ENCODE measurements at places on chromosomes 4 and X.

- H3K27ac ChIP-seq = no peak overlapping the region
- H3K4me3 ChIP-seq = no peak overlapping the region
- DNase-seq = no peak
- H3K27me3 ChIP-seq = no peaks in the 10 kb centered on the region
- no peaks in the 10 kb centered on the region for H3K4me1 ChIP-seq
These were observed 44.7 kb upstream of the MAGED4 start for GRCh38 chrX:52140020-52140419.

GRCh38 chrX:143270317-143270716, 244.6 kb downstream of the SPANXN4 start:
- no peaks in the 10 kb centered on the region for H3K4me1 ChIP-seq
- H3K27ac ChIP-seq = no peak overlapping the region
- H3K27me3 ChIP-seq = no peaks in the 10 kb centered on the region
- DNase-seq = no peak
- no peak overlapping the region for H3K4me3 ChIP-seq

- H3K36me3 ChIP-seq = peaks cover 3% of the 10 kb centered on the region
- H3K4me3 ChIP-seq = no peak overlapping the region
- no peak for DNase-seq
- no peaks in the 10 kb centered on the region for H3K4me1 ChIP-seq
These were observed 174.7 kb upstream of the GPRIN3 start for GRCh38 chr4:89482251-89482650.

GRCh38 chrX:151722241-151722846, 6.5 kb downstream of the FATE1 start:
- H3K27me3 ChIP-seq = no peaks in the 10 kb centered on the region
- no peak for DNase-seq
- no peaks in the 10 kb centered on the region for H3K36me3 ChIP-seq
- H3K4me3 ChIP-seq = no peak overlapping the region
- no peaks in the 10 kb centered on the region for H3K4me1 ChIP-seq
- H3K27ac ChIP-seq = no peak overlapping the region

DNA sequence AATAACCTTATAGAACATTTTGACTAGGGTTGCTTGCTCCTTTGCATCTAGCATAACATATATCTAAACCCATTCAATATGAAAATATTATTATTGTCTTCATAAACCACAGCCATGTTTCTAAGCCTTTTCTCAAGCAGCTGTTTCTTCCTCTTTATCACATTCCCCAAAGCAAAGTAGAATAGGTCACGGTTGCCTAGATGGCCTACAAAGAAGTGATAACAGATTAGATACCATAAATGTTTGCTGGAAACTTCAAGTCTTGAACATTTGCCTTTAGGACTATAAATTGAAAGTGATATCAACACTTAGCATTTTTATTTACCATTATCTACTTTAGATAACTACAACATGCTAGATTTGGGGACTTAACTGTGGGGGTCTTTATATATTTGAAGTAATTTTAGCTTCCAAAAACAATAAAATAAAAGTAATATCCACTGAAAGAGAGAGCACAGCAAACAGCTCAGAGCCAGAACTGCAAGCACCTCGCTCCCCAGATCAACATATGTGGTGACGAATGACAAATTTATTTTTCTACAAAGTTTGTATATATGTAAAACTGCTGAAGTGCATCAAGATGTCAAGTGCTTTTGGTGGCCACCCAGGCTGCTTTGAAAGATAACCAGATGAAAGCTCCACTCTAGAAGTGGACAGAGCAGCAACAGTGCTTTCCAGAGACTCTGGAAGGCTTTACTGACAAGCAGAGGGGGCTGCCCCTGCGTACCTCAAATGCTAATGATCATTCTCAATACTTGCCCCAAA, 8.0 kb downstream of the HHIP start:
- peaks cover 1% of the 10 kb centered on the region for H3K4me1 ChIP-seq
- H3K27ac ChIP-seq = no peak overlapping the region
- H3K4me3 ChIP-seq = no peak overlapping the region
- H3K27me3 ChIP-seq = peaks cover 26% of the 10 kb centered on the region
- DNase-seq = no peak
- H3K36me3 ChIP-seq = no peaks in the 10 kb centered on the region

DNA sequence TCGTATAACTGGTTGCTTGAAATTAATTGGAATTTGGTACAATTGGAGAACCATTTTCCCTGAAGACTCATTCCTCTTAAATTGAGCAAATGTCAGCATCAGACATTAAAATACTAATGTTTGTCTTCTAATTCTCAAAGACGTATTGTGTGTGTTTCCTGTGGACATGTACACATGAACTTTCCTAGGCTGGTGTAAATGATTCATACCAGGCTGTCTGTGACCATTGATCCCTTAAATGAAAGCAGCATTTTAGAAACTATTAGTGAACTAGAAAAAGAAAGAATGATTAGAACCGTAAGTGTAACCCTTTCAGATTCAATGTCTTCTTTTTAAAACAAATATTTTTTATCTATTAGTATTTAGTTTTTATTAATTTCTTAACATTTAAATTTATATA, 332.9 kb downstream of the PPP3CA start:
- H3K36me3 ChIP-seq = peaks cover 3% of the 10 kb centered on the region
- no peak overlapping the region for H3K27ac ChIP-seq
- H3K4me3 ChIP-seq = no peak overlapping the region
- H3K27me3 ChIP-seq = no peaks in the 10 kb centered on the region
- H3K4me1 ChIP-seq = peaks cover 28% of the 10 kb centered on the region

DNA sequence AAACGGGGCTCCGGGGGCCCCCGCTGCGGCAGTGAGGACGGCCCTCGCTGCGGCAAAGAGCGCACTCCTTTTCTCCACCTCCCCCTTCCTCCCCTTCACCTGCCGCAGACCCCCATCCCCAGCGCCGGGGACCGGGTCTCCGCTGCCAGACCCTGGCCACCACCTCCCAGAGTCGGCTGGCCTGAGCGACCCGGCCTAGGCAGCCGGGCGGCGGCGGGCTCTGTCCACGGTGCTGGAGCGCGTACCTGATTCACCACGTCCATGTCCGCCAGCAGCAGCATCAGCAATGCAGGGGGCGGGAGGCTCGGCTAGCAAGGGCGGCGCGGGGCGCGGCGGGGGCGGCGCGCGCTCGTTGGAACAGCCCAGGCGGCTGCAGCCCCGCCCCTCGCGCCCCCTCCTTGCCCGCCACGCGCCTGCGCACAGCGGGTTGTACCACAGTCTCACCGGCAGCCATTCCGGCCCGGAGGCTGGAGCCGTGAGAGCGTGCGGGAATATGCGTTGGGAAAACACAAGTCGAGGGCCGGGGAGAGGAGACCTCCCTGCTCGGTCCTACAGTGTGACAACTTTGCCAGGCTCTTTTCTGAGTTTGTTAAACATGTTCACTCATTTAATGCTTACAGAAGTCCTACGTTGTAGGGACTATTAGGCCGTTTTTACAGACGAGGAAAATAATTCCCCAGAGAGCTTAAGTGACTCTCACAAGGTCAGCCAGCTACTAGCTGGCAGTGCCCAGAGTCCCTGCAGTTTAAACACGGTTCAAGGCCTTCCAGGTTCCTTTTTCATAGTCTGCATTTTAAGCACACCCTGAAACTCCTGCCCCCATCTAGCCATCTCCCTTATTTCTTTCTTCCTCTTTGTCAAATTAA, at the start of gene SYP:
Gene SYP, minus strand, starts transcription at position 288 of the 866 bp plus-strand sequence. Its CDS starts 7 bp downstream, at position 281.
- DNase-seq = peak; percentile 89
- no peaks in the 10 kb centered on the region for H3K27me3 ChIP-seq
- H3K36me3 ChIP-seq = no peaks in the 10 kb centered on the region
- no peak within 1 kb of the TSS for H3K27ac ChIP-seq
- H3K4me3 ChIP-seq = peak within 1 kb of the TSS; percentile 43

DNA sequence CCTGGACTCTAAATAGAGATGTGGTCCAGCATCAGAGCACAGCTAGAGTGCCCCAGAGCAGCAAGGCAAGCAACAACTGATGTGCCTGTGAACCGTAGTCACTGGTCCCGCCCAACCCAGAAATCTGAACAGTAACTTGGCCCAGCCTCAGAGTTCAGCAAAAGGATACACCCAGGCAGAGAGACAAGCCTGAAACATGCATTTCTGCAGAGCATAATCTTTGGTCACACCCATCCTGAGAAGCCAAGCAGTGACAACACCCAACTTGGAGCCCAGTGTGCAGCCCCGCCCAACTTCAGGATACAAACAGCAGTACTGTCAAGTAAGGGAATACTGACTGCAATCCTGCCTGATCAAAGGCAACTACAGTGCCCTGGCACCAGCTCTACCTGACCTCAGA, 78.9 kb downstream of the CCDC160 start:
- H3K4me3 ChIP-seq = no peak overlapping the region
- H3K36me3 ChIP-seq = no peaks in the 10 kb centered on the region
- peaks cover 2% of the 10 kb centered on the region for H3K27me3 ChIP-seq
- no peak overlapping the region for H3K27ac ChIP-seq
- no peaks in the 10 kb centered on the region for H3K4me1 ChIP-seq

All from activated CD8-positive, alpha-beta T cell treated with anti-CD3 and anti-CD28 coated beads, Interleukin-2, amount 10 ng/mL, durations not matched to agents 7 days and 5 days (primary cell).